Cortex of kidney (tissue), 1 donor: ENCODE measurements at places on chromosomes 12 and 14.

- DNase-seq, result no peak
These were observed 20.3 kb downstream of the PRICKLE1 start for GRCh38 chr12:42568952-42569915.

DNA sequence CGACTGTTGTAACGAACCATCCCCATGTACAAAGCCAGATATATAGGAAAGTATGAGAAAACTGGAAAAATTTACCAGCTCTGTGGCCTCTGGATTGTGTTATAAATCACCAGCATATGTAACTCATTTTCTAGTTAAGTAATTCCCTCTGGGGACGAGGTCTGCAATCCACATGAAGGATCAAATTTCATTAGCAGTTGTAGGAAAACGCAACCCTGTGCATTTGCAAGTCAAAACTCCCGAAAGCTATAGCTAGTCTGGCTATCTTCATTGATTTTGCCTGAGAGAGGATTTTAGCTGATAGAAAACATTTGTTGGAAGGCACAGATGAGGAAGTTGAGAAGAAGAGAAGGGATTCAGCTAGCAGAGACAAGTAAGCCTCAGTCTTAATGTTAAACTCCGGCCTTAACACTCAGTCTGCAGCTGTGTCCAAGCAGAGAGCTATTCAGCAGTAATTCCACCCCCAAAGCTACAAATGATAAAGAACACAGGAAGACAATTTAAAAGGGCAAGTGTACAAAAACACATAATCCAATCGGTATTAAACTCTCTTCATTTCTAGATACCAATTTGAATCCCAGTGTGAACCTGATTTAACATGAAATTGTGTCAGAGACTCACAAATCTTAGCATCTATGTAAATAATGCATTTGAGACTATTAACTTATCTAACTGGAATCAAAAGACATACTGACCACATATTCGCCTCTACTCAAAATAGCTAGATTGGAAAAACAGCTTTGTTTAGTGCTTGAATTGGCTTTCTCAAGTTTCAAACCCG, 54.2 kb upstream of the CERS5 start:
- no peak for DNase-seq

- DNase-seq, result no peak
These were observed 184.0 kb downstream of the ITPR2 start for GRCh38 chr12:26648999-26649398.

DNA sequence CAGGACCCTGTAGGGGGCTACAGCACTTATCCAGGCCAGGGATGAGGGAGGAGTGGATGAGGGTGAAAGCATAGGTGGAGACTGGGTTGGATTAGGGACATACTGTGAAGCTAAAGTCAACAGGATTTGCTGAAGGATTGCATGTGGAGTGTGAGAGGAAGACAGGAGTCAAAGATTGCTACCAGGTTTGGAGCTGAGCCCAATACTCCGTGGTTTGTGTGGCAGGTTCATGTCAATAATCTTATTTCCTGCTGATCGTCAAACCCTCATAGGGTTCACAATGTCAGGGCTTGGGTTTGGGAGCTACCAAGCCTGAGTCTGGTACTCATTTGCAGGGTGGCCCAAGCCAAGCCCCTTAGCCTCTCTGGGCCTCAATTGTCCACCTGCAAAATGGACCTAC, 77.1 kb upstream of the PLXNC1 start:
- DNase-seq, result no peak

- DNase-seq, result no peak
These were observed 56.2 kb downstream of the DUSP16 start for GRCh38 chr12:12506496-12506890.

- no peak for DNase-seq
These were observed 686 bp downstream of the B4GALNT1 start for GRCh38 chr12:57632073-57632957.

GRCh38 chr12:131177599-131177998, 223.9 kb downstream of the ADGRD1 start:
- DNase-seq, result no peak

DNA sequence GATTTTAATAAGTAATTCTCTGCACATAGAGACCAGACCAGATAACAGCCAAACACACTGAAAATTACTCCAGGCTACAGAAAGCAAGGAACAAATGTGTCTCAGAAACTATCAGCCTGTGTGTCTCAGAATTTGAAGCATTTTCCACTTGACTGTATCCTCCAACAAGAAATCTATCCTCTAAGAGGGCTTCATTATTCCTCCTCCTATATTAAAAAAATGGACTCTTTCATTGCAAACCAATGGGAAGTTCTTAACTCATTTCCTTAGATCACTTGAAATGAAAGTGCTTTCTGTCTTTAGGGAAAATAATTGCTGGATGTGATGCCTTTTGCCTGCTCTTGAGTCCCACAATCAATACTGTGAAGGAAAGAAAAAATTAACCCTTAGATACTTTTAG, 2.3 kb downstream of the ST8SIA1 start:
- no peak for DNase-seq
